ENCODE measurements at places on chromosomes 3 and 15.

- DNase-seq, result no peak
Observed at GRCh38 chr3:62525281-62525680, 151.9 kb upstream of the FEZF2 start.

- DNase-seq, result no peak
Observed at GRCh38 chr15:42010434-42010833, 10.4 kb downstream of the PLA2G4E start.

GRCh38 chr15:70159001-70159712 is 61.4 kb upstream of the TLE3 start:
- DNase-seq, result no peak

DNA sequence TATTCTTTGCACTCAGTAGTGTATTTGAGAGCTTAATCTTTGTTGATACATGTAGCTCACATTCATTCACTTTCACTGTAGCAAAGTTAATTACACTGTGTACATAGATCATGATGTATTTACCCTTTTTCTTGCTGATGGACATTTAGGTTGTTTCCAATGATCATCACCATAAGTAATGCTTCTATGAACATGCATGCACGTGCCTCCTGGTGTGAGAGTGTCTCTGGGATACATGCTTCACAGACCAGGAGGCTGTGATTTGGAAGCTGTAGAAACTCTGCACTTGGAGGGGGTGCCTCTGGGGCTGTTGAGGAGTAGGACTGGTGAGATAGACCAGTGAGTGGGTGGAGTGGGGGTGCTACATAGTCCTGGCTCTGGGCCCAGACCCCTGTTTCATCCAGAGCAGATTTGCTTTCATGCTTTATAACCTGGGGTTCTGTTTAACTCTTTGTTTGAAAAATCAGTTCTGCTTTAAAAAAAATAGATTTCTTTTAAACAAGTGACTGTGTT is 18.2 kb upstream of the SMAD3 start:
- no peak for DNase-seq

DNA sequence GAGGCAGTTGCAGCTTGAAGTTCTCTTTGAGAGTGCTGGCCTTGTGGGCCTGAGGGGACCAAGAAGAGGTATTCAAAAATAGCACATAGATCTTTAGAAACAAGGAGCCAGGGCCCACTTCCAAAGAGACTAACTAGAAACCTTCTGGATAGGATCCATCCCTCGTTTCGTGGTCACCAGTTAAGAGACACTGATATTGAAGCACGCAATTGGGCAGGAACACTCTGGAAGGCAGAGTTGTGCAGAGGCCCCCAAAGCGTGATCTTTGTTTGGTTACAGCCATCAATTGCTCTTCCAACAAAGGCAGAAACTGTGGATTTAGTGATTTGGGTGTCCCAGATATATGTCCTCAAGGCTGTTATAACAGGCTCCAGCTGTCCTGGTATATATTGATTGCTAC is 46.7 kb upstream of the ACAN start:
- DNase-seq, result no peak

DNA sequence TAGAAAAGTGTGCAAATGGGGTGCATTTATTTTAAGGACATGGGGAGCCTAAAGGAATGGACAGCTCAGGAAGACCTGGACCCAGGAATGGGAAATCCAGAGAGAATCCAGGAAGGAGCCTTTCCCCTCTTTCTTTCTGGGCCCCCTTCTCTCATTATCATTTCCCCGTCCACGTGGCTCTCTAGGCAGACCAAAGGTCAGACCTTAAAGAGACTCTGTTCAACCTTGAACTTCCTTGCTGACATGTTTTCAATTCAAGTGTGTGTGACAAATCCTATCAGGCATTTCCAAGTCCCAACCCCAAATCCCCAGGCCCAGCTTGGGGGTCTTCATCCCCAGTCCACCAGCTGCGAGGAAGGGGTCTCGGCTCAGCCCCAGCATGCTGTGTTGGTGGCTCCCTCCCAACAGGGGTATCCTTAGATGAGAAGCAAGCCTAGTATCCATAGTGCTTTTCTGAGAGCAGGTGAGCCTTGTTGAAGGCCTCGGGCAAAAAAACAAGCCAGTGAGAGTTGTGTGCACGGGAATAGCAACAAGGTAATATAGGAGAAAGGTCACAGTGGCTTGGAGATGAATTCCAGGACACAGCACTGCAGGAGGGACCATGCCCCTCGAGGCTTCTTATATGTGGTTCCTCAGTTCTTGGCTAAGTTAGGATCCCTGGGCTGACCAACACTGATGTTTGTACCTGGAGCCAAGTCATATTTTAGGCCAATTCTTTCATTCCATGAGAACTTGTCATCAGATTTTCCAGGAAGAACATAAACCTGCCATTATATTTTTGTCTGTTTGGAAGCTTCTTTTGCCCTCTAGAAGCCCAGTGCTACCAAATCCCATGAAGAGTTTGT is 130.0 kb downstream of the ASB7 start:
- no peak for DNase-seq

DNA sequence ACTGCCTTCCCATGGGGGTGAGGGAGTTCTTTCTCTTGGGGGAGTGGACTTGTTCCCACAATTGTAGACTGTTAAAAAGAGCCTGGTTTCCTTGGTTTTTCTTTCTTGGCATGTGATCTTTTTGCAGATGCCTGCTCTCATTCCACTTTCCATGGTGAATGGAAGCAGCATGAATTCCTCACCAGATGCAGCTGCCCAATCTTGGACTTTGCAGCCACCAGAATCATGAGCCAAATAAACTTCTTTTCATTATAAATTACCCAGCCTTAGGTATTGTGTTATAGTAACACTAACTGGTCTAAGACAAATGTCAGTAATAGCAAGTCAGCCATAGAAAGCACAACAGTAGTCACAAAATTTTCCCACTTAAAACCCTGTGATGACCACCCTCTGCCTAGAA is 260.5 kb upstream of the THBS1 start:
- DNase-seq, result no peak

DNA sequence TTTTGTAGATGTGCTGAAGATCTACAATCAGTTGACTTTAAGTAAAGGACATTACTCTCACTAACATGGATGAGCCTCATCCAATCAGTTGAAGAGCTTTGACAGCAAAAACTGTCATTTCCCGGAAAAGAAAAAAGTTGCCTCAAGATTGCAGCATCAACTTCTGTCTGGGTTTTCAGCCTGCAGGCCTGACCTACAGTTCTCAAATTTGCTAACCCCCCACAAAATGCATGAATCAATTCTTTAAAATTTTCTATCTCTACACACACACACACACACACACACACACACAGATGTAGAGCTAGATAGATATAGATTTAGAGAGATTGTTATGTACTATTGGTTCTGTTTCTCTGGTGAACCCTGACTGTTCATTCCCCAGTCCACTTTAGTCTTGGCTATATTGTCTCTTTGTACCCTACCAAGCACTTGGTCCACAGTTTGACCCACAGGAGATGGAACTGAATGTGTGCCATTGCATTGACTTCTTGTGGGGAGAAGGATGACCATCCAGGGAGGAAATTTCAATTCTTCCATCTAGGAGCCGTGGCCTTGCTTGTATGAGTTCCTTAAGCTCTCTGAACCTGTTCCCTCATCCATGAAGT is 228.3 kb downstream of the CLSTN2 start:
- DNase-seq, result no peak

GRCh38 chr15:89379251-89379695 is 44.6 kb upstream of the POLG start:
- no peak for DNase-seq

GRCh38 chr15:91678003-91678402 is 175.5 kb upstream of the SLCO3A1 start:
- DNase-seq, result no peak

DNA sequence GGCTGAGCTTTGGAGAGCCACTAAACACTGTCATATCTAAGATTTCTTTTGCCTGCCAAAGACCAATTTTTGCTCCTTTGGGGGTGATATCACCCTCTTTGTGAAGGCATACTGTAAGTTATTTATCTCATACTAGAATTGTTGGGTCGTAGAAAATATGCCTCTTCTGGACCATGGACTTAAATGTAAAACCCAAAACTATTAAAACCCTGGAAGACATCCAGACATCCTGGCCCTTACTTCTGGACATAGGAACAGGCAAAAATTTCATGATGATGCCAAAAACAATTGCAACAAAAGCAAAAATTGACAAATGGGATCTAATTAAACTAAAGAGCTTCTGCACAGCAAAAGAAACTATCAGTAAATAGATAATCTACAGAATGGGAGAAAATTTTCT is 172.2 kb downstream of the ATG7 start:
- no peak for DNase-seq

DNA sequence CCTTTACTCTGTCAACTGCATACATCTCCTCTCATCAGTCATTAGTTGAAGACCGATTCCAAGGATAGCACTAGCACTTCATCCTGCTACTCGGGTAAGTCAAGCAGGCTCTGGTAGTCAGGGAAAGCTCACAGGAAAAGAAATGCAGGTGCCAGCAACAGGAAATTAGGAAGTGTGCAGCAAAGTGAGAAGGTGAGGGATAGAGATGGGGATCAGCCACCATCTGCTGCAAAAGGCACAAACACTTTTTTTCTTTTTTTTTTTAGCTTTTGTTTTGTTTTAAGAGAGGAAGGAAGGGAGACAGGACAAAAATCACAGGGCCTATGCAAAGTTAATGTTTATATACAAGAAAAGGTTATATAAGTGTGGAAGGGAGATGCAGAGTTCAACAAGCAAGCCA is 9.0 kb upstream of the BTLA start:
- no peak for DNase-seq

All from stimulated activated naive CD4-positive, alpha-beta T cell (primary cell).